ENCODE measurements at places on chromosomes 13 and 19.

- peaks cover 11% of the 10 kb centered on the region for H3K27me3 ChIP-seq
- no peak overlapping the region for H3K27ac ChIP-seq
- H3K4me1 ChIP-seq = peaks cover 2% of the 10 kb centered on the region
- H3K36me3 ChIP-seq = no peaks in the 10 kb centered on the region
- no peak for DNase-seq
Measured at GRCh38 chr13:91212231-91212630, 135.3 kb upstream of the MIR17HG start.

DNA sequence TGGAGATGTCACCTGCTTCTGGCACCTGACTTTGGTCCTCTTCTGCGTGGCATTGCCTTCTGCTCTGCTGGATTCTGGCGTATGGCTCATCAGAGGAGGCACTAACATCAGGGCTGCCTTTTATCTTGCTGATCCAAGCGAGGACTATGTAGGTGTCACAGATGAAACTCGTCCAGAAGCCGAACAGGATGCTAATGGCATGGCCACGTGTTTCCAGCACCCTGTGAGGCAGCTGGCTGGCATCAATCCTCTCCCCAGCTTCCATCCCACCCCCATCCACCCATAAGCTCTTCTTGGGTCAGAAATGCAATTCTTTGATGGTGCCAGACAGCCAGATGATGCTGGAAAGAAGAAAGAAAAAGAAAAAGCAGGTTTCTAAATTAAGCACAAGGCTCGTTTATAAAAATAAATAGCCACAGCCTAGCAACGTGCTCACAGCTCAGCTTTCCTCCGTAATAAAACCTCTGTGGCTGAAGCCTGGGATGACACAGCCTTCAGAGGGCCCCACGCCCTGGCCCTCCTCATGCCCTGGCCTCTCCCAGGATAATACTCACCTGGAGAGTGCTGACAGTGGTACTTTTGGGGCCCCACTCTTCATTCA lies 212.9 kb upstream of the SERP2 start:
- no peak overlapping the region for H3K27ac ChIP-seq
- H3K27me3 ChIP-seq = no peaks in the 10 kb centered on the region
- DNase-seq = no peak

DNA sequence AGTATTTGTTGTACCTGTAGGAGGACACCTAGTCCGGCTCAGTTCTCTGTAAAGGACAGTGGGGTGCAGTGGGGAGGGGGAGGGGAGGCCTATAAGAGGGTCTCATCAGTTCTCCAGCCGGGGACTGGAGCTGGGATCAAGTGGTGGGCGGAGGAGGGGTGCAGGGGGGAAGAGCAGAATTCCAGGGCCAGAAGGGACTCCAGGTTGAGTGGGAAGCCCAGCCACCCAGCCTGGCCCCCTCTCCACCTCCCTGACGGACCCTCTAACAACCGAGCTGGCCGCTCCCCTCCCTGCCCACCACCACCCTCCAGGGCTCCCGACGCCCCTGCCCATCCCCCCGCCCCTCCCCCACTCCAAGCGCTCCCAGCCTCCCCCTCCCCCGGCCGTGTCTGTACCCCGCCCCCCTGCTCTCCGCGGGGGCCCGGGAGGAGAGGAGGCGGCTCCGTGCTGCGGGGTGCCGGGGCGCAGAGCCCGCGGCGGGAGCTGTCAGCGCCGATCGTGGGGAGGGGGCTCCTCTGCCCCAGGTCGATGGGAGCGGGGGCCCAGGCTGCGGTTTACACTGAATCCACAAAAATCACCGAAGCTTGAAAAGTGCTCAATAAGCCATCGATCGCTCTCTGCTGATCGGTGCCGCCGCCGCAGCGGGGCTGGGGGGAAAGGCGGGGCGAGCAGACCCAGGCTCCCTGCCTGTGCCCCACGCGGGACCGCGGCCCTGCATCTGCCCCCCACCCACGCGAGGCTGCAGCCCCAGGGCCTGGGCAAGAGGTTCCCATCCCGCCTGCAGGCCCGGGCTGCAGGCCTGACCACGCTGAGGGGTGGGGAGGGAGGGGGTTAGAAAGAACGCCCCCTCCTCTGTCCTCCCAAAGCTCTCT lies 34.6 kb upstream of the ONECUT3 start:
- H3K4me3 ChIP-seq = no peak overlapping the region
- H3K4me1 ChIP-seq = peaks cover 6% of the 10 kb centered on the region
- no peak for DNase-seq
- H3K27ac ChIP-seq = no peak overlapping the region

- H3K4me3 ChIP-seq = no peak overlapping the region
- no peak for DNase-seq
- H3K27me3 ChIP-seq = no peaks in the 10 kb centered on the region
- no peaks in the 10 kb centered on the region for H3K36me3 ChIP-seq
Measured at GRCh38 chr19:17491287-17491686, 20.2 kb upstream of the PGLS start.

- no peak overlapping the region for H3K27ac ChIP-seq
- no peak overlapping the region for H3K4me3 ChIP-seq
- H3K4me1 ChIP-seq = no peaks in the 10 kb centered on the region
- H3K36me3 ChIP-seq = peaks cover 3% of the 10 kb centered on the region
- no peaks in the 10 kb centered on the region for H3K27me3 ChIP-seq
Measured at GRCh38 chr13:42906257-42906656, 85.8 kb downstream of the EPSTI1 start.

- H3K4me3 ChIP-seq = no peak overlapping the region
- H3K27me3 ChIP-seq = no peaks in the 10 kb centered on the region
- no peaks in the 10 kb centered on the region for H3K36me3 ChIP-seq
- no peak for DNase-seq
Measured at GRCh38 chr19:755063-755462, 4.2 kb downstream of the MISP start.

DNA sequence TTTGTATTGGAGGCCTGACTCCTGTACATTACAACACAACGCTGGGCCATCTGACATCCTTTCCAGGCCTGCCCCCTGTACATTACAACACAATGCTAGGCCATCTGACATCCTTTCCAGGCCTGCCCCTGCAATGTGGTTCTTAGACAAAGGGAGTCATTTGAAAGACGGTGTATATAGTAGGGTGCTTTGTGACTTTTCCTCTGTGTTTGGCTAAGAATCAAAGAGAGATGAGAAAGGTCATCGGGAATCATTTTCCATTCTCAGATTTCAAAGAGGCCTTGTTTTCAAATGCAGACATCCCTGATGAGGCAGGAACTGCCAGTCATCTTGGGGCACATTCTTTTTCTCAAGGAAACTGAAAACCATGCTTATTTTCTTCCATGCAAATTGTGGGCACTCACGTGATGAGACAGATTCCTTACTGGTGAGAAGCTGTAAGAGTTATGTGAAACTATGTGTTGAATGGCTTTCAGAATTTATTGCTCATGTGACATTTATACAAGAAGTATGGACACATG lies 551.6 kb downstream of the MYO16 start:
- H3K27ac ChIP-seq = no peak overlapping the region
- H3K36me3 ChIP-seq = no peaks in the 10 kb centered on the region
- H3K4me1 ChIP-seq = no peaks in the 10 kb centered on the region
- H3K4me3 ChIP-seq = no peak overlapping the region
- DNase-seq = no peak
- peaks cover 1% of the 10 kb centered on the region for H3K27me3 ChIP-seq

- no peak overlapping the region for H3K27ac ChIP-seq
- no peak overlapping the region for H3K4me3 ChIP-seq
- peaks cover 4% of the 10 kb centered on the region for H3K4me1 ChIP-seq
- DNase-seq = no peak
Measured at GRCh38 chr19:1715540-1715939, 37.8 kb upstream of the ONECUT3 start.

DNA sequence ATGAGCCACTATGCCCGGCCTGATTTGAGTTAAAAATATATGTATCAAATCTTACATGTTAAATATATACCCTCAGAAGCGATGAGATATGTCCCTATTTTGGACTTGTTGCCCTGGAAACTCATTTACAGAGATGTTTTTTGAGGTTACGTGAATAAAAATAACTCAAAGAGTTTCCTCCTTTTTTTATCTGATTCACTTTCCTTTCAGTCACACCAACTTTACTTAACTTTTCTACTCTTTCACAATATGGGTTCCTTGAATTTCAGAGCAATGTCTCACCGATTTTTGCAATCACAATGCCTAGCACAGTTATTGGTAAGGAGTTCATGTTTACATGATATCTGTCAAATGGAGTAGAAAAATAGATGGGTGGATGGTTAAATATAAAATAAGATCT lies 2.3 kb downstream of the OR7C2 start:
- no peaks in the 10 kb centered on the region for H3K27me3 ChIP-seq
- peaks cover 11% of the 10 kb centered on the region for H3K4me1 ChIP-seq
- no peak for DNase-seq
- H3K27ac ChIP-seq = peak overlapping the region; percentile 37
- peak overlapping the region; percentile 11 for H3K4me3 ChIP-seq

GRCh38 chr19:29566496-29567054 lies 39.5 kb upstream of the POP4 start:
- H3K27ac ChIP-seq = no peak overlapping the region
- H3K4me1 ChIP-seq = peaks cover 3% of the 10 kb centered on the region
- DNase-seq = no peak
- H3K4me3 ChIP-seq = no peak overlapping the region
- no peaks in the 10 kb centered on the region for H3K36me3 ChIP-seq
- H3K27me3 ChIP-seq = peaks cover 23% of the 10 kb centered on the region

GRCh38 chr13:91351980-91352379 lies 4.5 kb downstream of the MIR17HG start:
- H3K27ac ChIP-seq = no peak overlapping the region
- no peak overlapping the region for H3K4me3 ChIP-seq
- no peaks in the 10 kb centered on the region for H3K36me3 ChIP-seq
- no peaks in the 10 kb centered on the region for H3K27me3 ChIP-seq
- peaks cover 33% of the 10 kb centered on the region for H3K4me1 ChIP-seq

GRCh38 chr19:10575011-10575716 lies 6.4 kb upstream of the CDKN2D start:
- H3K36me3 ChIP-seq = no peaks in the 10 kb centered on the region
- H3K4me1 ChIP-seq = peaks cover 6% of the 10 kb centered on the region
- H3K27ac ChIP-seq = no peak overlapping the region
- H3K4me3 ChIP-seq = no peak overlapping the region

DNA sequence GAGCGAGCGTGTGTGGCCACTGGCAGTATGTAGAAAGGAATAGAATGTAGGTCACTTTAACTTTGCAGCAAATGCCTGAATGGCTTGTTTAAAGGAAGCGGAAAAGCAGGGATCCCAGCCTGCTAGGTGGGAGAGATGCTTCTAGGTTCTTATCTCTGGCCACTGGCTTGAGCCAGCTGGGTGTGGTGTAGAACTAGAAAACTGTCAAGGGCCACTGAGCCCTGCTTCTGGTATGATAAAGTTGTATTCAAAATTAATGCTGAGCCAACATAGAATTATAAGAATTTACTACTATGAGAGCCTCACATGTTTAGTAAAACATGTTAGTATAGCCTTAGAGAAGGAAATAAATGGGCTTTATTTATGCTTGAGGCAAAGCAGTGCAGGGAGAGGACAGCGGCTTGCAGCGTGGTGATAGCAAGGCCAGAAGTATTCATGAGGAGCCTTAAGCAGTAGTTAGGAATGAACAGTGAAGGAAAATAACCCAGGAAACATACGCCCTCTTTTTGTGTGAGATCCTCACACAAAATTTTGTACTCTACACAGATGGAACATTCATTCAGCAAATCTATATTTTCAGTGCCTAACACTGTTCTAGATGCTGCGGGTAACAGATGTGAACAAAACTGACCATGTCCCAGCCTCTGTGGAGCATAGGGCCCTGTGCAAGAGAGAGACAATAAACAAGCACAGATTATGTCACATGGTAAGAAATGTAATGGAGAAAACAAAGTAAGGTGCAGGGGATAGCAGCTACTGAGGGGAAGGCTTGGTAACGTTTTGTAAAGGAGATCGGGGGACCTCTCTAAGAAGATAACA lies 863.2 kb downstream of the DIAPH3 start:
- H3K4me3 ChIP-seq = no peak overlapping the region
- H3K27me3 ChIP-seq = no peaks in the 10 kb centered on the region
- H3K36me3 ChIP-seq = no peaks in the 10 kb centered on the region

DNA sequence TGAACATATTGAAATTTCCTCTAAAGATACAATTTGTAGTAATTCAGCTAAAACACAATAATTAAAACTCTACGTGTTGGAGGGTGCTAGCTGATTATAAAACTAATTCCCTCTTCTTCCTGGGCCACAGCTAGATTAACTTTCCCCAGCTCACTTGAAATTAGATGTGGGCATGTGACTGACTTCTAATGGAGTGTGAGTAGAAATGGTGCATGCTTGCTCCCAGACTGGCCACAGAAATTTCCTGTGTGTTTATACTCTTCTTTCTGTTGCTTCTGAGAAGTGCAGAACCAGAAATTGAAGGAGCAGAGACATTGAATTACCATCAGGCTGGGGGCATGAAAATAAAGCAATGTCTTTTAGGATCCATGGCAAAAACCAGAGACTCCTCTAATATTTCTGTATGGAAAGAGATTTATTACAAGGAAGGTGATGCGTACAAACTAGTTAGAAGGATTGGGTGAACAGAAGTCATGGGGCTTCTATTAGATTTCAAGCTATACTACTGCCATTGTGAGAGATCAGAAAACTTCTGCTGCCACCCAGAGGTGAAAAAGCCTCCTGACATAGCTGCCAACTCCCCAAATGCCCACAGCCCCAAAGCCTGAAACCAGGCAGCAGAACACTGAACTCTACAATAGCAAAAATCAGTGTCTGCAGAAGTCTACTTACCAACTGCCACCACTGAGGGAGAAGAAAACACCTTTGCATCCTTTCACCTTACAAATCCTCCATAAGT lies 379.2 kb upstream of the MIR17HG start:
- H3K27ac ChIP-seq = no peak overlapping the region
- H3K36me3 ChIP-seq = no peaks in the 10 kb centered on the region
- peaks cover 7% of the 10 kb centered on the region for H3K27me3 ChIP-seq
- no peak overlapping the region for H3K4me3 ChIP-seq
- H3K4me1 ChIP-seq = no peaks in the 10 kb centered on the region

- H3K27me3 ChIP-seq = no peaks in the 10 kb centered on the region
- no peak overlapping the region for H3K27ac ChIP-seq
- H3K4me1 ChIP-seq = peaks cover 30% of the 10 kb centered on the region
- DNase-seq = no peak
- H3K4me3 ChIP-seq = no peak overlapping the region
Measured at GRCh38 chr13:46332772-46333171, 54.3 kb downstream of the RUBCNL start.

DNA sequence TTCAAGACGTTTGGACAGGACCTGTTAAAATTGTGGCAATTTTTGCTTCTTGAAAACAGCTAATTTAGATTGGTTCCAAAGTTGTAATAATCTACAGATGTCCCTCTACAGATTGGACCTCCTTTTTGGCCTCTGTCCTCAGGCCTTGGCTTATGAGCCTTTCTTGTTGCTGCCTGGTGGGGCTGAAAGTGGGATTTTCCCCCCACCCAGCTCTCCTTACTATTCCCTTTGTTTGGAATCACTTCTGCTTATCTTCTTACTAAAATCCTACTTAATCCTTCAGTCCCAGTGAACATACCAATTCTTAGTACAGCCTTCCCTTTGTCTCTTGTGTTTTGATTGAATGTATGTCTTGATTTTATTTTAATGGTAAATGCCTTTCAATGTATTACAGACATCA lies 63.5 kb upstream of the TEX29 start:
- peaks cover 57% of the 10 kb centered on the region for H3K36me3 ChIP-seq
- DNase-seq = no peak
- no peak overlapping the region for H3K4me3 ChIP-seq
- peaks cover 4% of the 10 kb centered on the region for H3K4me1 ChIP-seq
- no peak overlapping the region for H3K27ac ChIP-seq

Data from naive thymus-derived CD8-positive, alpha-beta T cell (primary cell).